Thyroid gland (tissue), 4 donors: ENCODE measurements at places on chromosomes 7 and 10. TPM values are rescaled to one million over a fixed set of nuclear protein-coding genes. Genes with fewer than 3 reads are reported as not detected.

The BTBD16 gene
- total RNA-seq: 0.11 TPM

The TRIL gene
- 11.0 TPM for total RNA-seq

The GIMAP2 gene
- total RNA-seq: 8.1 TPM

The FAM24B gene
- total RNA-seq: not detected

The SKIDA1 gene
- 5.3 TPM for total RNA-seq

The CALML5 gene
- total RNA-seq: not detected

The TMEM184A gene
- total RNA-seq: 0.44 TPM

The CPA1 gene
- not detected for total RNA-seq

The CCNY gene
- 40.7 TPM for total RNA-seq

The VAX1 gene
- total RNA-seq: not detected

The LOXL4 gene
- 15.2 TPM for total RNA-seq

DNA sequence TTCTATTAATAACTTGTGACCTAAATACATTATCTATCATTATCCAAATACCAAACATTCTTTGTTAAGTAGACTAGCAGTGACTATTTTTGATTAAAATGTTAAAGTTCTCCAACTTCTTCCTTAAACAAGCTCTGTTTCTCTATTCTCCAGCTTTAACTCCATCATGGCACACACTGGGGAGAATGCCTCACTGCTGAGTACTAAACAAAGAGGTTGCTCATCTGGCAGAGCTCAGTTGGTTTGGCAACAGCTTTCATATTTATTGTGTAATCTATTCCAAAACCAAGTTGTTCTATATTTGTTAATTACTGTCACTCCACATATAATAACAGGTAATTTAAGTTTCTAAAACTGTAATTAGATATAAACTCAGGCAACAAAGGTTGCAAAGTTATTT is 89.6 kb downstream of the USP6NL start:
- no peak overlapping the region for H3K4me3 ChIP-seq
- H3K27ac ChIP-seq: no peak overlapping the region
- no peaks in the 10 kb centered on the region for H3K4me1 ChIP-seq
- no peaks in the 10 kb centered on the region for H3K36me3 ChIP-seq

GRCh38 chr10:98251399-98251798 is 16.6 kb downstream of the LOXL4 start:
- peaks cover 19% of the 10 kb centered on the region for H3K36me3 ChIP-seq
- H3K4me1 ChIP-seq: peaks cover 36% of the 10 kb centered on the region
- no peak for DNase-seq
- H3K4me3 ChIP-seq: no peak overlapping the region
- no peak overlapping the region for H3K27ac ChIP-seq
- H3K27me3 ChIP-seq: no peaks in the 10 kb centered on the region

GRCh38 chr10:132385721-132386418 is 11.1 kb upstream of the PWWP2B start:
- no peak overlapping the region for H3K27ac ChIP-seq
- H3K27me3 ChIP-seq: no peaks in the 10 kb centered on the region
- H3K4me1 ChIP-seq: peaks cover 8% of the 10 kb centered on the region
- no peak for DNase-seq
- no peak overlapping the region for H3K4me3 ChIP-seq

GRCh38 chr7:1587738-1588137 is 17.9 kb upstream of the PSMG3 start:
- H3K27me3 ChIP-seq: peaks cover 3% of the 10 kb centered on the region
- no peaks in the 10 kb centered on the region for H3K36me3 ChIP-seq
- no peak for DNase-seq
- H3K27ac ChIP-seq: no peak overlapping the region
- H3K4me3 ChIP-seq: no peak overlapping the region

DNA sequence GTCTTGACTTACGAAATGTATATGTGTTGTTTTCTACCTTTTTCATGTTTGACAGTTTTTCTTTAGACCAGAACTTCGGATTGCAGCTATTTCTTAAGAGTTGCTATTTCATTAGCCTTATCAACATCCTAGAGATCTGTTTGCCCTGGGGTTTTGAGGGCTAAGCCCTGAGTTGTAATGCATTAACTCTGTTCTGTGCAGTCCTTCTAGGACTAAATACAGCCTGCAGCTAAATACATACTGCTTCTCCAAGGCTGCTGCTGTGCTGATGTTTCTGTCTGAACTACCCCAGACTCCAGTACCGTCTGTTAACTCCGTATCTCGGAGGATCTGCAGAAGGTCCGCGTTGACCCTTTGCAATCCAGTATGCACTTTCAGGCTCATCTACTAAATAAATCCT is 26.5 kb downstream of the KIAA1217 start:
- H3K4me1 ChIP-seq: peaks cover 24% of the 10 kb centered on the region
- DNase-seq: no peak
- no peaks in the 10 kb centered on the region for H3K36me3 ChIP-seq

GRCh38 chr7:105723572-105723971 is 142.3 kb upstream of the EFCAB10 start:
- H3K27ac ChIP-seq: no peak overlapping the region
- H3K36me3 ChIP-seq: no peaks in the 10 kb centered on the region
- peak; percentile 85 for DNase-seq

GRCh38 chr7:121957626-121958025 is 84.7 kb downstream of the PTPRZ1 start:
- H3K4me1 ChIP-seq: no peaks in the 10 kb centered on the region
- no peaks in the 10 kb centered on the region for H3K27me3 ChIP-seq
- H3K4me3 ChIP-seq: no peak overlapping the region
- DNase-seq: no peak

DNA sequence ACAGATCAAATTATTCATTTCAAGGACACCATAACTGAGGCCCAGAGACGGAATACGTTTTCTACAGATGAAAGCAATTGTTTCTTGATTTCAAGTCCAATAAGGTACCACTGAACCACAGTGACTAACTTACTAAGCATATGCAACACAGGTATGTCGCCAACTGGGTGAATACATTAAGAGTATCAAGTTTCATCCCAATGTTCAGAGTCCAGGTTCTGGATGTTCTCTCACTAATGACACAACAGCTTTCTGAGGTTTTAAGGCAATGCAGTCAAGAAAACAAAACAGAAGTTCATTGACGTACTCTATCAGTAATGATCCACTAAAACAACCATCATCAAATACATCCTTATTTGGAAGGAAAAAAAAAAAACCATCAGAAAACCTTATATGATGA is 35.8 kb downstream of the NSUN6 start:
- no peak overlapping the region for H3K27ac ChIP-seq
- no peak for DNase-seq
- peaks cover 10% of the 10 kb centered on the region for H3K4me1 ChIP-seq
- H3K36me3 ChIP-seq: no peaks in the 10 kb centered on the region

DNA sequence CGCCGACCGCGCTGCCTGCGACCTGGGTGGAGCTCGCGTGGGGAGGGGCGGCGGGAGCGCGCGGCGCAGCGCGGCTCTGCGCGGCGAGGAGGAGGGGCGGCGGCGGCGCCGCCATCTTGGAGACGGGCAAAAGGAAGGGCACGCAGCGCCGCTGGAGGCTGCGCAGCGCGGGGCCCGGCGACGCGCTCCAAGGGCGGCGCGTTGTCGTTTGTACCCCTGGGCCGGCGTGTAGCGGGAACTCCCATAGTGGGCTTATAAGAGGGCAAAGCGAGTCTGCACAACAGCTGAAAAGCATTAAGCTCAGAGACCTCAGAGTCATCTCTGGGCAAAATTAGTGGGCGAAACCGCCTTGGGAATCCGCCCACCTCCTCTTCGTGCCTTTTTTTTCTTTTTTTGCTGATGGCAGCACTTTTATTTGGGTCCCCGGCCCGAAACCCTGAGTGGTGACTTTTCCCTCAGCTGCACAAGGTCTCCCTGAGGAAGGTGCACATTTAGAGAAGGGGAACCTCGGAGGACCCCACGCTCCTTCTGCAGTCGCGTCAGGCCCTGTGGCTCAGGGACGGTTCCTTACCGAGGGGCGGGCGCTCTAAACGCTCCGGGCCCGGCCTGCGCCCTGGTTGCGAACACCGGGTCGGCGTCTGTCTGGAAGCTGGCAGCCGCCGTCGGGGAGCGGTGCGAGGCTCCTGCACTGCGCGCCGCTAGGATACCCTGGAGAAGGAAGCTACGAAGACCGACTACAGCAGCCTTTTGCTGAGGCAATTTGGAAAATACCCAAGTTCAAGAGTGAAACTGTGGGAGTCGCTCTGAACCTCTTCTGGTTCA is 428 bp upstream of the MCMBP start:
- no peaks in the 10 kb centered on the region for H3K27me3 ChIP-seq
- peak overlapping the region; percentile 86 for H3K27ac ChIP-seq
- peak; percentile 83 for DNase-seq
- H3K4me3 ChIP-seq: peak overlapping the region; percentile 73

DNA sequence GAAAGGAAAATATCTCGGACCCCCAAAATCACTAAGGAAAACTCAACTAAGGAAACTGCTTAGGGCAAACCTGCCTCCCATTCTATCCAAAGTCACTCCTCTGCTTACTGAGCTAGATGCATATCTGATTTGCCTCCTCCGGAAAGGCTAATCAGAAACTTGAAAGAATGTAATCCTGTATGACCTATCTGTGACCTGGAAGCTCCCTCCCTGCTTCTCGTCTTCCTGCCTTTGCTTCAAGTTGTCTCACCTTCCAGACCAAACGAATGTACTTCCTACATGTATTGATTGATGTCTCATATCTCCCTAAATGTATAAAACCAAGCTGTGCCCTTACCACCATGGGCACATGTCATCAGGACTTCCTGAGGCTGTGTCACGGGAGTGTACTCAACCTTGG is 58.1 kb upstream of the SEC61G start:
- H3K27ac ChIP-seq: no peak overlapping the region
- no peak for DNase-seq
- no peaks in the 10 kb centered on the region for H3K27me3 ChIP-seq
- no peaks in the 10 kb centered on the region for H3K4me1 ChIP-seq
- H3K4me3 ChIP-seq: no peak overlapping the region

- no peaks in the 10 kb centered on the region for H3K36me3 ChIP-seq
- H3K27ac ChIP-seq: no peak overlapping the region
- no peaks in the 10 kb centered on the region for H3K27me3 ChIP-seq
- H3K4me1 ChIP-seq: peaks cover 28% of the 10 kb centered on the region
Measured at GRCh38 chr7:46830-47140, 145.6 kb upstream of the FAM20C start.

GRCh38 chr10:133129071-133129858 is 30.8 kb upstream of the KNDC1 start:
- H3K27ac ChIP-seq: no peak overlapping the region
- no peak for DNase-seq
- H3K4me1 ChIP-seq: peaks cover 4% of the 10 kb centered on the region
- no peaks in the 10 kb centered on the region for H3K27me3 ChIP-seq
- no peaks in the 10 kb centered on the region for H3K36me3 ChIP-seq

- H3K27me3 ChIP-seq: no peaks in the 10 kb centered on the region
- DNase-seq: no peak
Measured at GRCh38 chr7:39035903-39036302, 58.2 kb downstream of the POU6F2 start.

- DNase-seq: peak; percentile 86
- H3K27me3 ChIP-seq: no peaks in the 10 kb centered on the region
- peak overlapping the region; percentile 59 for H3K4me3 ChIP-seq
- H3K4me1 ChIP-seq: peaks cover 10% of the 10 kb centered on the region
- peak overlapping the region; percentile 98 for H3K27ac ChIP-seq
- H3K36me3 ChIP-seq: no peaks in the 10 kb centered on the region
Measured at GRCh38 chr10:22436893-22437619, 91.8 kb downstream of the SPAG6 start.

- H3K4me1 ChIP-seq: no peaks in the 10 kb centered on the region
- no peak overlapping the region for H3K27ac ChIP-seq
- DNase-seq: no peak
- no peak overlapping the region for H3K4me3 ChIP-seq
Measured at GRCh38 chr7:43385856-43386255, 197.1 kb upstream of the STK17A start.

DNA sequence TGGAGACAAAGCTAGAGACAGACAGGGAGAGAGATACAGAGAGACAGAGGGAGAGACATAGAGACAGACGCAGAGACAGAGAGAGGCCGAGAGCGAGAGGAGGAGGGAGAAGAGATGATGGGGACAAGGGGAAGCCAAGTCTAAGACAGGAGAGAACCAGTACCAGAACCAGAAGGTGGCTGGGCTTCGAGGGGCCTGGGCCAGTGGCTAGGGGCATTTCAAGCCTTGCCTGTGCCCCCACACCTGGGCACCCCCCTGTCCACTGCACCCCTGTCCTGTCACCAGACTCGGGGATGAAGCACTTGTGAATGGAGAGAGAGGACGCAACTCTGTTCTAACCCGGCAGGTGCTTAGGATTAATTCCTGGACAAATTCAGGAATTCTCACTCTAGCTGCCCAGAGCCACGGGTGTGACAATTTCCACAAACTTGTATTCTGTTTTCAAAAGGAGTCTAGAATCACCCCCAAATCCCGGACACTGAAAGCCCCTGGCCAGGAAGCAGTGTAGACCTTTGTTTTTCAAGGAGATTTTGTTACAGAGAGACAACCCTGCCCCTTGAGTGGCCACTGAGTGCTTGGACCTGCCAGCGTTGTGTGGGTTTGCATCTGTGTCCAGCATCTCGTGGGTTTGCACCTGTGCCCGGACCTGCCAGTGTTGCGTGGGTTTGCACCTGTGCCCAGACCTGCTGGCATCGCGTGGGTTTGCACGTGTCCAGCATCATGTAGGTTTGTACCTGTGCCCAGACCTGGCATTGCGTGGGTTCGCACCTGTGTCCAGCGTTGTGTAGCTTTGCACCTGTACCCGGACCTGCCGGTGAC is 157.3 kb downstream of the WDR37 start:
- no peak for DNase-seq
- H3K36me3 ChIP-seq: no peaks in the 10 kb centered on the region
- no peaks in the 10 kb centered on the region for H3K27me3 ChIP-seq
- no peaks in the 10 kb centered on the region for H3K4me1 ChIP-seq
- no peak overlapping the region for H3K4me3 ChIP-seq

DNA sequence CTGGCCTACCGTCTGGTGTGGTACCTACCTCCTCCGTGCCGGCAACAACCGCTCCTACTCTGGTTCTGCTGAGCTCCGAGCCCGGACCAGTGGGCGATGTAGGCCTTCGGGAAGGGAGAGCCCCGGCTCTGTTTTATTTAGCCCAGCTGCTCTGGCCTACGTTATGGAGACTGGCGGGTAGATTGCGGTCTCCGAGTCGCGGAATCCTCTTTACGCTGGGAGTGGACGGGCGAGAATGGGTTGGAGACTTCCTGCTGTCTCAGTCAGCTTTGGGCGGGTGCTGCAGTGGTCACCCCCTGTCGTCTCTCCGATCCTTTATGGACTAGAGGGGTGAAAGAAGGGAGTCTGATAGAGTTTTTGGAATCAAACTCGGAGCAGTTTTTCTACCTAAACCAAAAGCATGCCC is 406 bp downstream of the CBLL1 start:
- H3K27ac ChIP-seq: peak overlapping the region; percentile 90
- H3K4me3 ChIP-seq: peak overlapping the region; percentile 85
- no peaks in the 10 kb centered on the region for H3K27me3 ChIP-seq
- H3K4me1 ChIP-seq: peaks cover 39% of the 10 kb centered on the region
- DNase-seq: no peak
- H3K36me3 ChIP-seq: peaks cover 6% of the 10 kb centered on the region

- no peak overlapping the region for H3K4me3 ChIP-seq
- H3K4me1 ChIP-seq: peaks cover 3% of the 10 kb centered on the region
- no peak for DNase-seq
- H3K27me3 ChIP-seq: no peaks in the 10 kb centered on the region
- H3K36me3 ChIP-seq: no peaks in the 10 kb centered on the region
- no peak overlapping the region for H3K27ac ChIP-seq
Measured at GRCh38 chr7:24325708-24326107, 41.7 kb downstream of the NPY start.

GRCh38 chr7:139734395-139734794 is 43.4 kb downstream of the HIPK2 start:
- H3K4me1 ChIP-seq: peaks cover 74% of the 10 kb centered on the region
- no peaks in the 10 kb centered on the region for H3K27me3 ChIP-seq
- no peaks in the 10 kb centered on the region for H3K36me3 ChIP-seq
- peak overlapping the region; percentile 15 for H3K27ac ChIP-seq
